ENCODE measurements at places on chromosomes 2 and 18.

DNA sequence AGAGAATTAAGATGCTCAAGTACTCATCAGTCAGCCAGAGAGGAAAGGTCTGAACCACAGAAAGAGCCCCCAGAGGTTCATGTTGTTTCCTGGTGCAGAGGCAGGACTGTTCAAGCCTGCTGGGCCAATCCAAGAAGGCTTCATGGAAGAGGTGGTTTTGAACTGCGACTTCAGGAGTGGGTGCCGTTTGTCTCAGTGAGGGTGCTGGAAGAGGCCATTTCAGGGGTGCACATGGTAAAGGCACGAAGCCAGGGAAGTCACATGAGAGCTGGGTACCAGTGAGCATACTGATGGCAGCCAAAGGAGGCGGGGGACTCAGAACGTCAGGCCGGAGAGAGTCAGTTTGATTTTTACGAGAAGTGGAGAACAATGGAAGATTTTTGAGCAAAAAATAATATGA is 55.5 kb downstream of the EMILIN2 start:
- DNase-seq: no peak

DNA sequence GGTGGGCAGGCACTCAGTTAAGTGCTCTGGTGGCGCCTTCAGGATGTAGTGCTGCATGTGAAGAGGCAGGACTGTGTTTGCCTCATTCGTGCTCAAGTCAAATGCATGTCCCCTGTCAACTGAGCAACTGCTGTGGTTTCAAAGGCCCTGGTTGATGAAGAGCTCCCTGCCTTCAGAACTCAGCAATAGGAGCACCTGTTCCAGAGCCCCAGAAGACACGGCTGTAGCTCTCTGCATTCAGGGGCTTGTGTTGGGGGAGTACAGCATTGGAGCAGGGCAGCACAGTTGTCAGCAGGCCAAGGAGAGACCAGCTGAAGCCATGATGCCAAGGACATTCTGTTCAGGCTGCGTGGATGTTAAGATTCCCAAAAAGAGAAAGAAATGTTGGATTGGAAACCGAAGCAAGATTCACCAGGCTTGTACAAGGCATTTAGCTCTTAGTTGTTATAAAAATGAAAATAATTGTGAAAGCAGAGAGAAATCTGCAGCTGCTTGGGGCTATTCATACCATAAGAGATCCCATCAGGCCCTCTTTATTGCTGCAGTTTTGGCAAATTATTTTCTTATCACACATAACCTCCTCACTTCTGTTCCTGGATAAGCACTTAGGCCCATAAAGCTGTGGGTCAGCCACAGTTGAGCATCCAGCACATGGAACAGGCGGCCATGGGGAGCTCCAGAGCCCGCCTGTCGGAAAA is 252.4 kb upstream of the ZNF521 start:
- no peak for DNase-seq

DNA sequence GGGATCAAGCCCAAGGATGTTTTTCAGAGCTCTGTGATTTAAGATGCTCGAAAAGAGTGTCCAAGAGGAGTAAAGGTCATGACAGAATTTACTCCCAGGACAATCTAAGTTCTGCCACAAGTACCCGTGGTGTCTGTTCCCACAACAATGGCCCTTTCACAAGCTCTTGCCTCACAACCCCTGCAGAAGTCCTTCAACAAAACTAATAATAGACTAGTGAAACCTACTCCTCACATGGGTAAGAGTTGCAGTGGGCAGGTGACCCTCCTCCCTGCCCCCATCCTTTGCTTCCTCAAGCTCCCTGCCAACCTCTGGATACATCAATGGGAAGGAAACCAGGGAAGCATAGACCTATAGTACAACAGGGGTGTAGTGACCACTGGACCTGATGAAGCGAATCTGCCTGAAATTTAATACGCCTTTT is 34.9 kb downstream of the PTCD3 start:
- DNase-seq: no peak

DNA sequence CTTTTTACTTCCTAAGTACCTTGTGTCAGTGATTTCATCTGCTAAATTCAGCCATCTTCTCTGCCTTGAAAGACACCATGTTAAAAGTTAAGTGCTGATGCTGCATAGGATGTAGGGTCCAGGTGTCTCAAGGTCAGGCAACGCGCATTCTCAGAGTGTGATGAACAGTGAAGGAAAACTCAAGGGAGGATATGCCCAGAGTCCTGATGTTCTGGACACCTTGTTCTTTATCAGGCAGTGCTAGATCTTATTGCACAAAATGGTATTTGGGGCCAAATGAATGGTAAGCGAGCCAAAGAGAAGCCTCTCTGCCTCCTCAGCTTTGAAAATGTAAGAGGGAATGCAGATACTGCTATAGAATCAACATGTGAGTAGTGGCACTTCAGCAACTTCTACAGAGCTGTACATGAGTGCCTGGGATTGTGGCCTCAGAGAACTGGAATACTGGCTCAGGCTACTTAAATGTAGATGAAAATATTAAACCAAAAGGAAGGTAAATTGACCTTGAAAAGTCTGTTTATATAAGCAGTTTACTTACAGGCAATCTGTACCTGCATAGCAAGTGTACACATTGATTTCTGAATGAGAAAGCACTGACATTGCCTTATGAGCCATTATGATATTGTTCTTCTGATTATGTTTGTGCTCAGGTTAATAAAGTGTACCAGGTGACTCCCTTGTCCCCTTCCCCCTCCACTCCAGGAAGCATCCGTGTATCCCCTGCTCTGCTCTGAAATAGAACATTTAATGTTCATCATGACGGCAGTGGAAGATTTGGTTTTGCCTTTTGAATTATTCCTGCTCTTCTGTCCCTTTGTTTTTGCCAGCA is 86.7 kb upstream of the RANBP2 start:
- no peak for DNase-seq

DNA sequence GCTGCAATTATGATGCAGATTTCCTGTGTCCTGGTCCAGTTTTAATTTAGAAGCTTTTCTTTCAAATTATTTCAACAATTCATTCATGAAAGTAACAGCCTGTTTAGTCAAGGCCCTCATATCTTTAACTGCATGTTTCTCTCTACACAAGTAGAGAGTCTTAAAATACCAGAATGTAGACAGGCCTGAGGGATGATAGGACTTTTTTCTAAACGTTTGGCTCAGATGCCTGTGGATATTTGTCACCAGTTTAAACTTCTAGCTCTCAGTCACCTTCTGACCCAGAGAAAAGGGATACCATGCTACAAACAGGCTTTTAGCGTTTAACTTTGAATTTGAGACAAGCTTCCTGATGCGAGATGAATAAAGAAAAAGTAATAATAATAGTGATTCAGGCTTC is 15.7 kb downstream of the COL5A2 start:
- DNase-seq: no peak

DNA sequence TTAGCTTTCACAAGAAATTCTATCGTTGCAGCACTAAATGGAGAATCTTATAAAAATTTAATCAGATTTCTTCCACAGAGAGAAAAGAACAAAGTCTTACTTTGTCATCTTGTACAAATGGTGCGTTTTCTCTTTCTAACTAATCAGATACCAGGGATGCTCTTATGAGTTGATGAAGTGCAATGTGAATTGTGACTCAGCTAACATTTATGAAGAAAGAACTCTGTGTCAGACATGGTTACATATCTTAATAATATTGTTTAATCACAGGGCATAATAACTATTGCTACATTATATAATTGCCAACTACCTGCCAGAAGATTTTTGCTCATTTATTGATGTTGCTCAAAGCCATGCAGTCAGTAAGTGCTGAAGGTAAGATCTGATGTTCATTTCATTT is 465.0 kb downstream of the CCDC85A start:
- no peak for DNase-seq

DNA sequence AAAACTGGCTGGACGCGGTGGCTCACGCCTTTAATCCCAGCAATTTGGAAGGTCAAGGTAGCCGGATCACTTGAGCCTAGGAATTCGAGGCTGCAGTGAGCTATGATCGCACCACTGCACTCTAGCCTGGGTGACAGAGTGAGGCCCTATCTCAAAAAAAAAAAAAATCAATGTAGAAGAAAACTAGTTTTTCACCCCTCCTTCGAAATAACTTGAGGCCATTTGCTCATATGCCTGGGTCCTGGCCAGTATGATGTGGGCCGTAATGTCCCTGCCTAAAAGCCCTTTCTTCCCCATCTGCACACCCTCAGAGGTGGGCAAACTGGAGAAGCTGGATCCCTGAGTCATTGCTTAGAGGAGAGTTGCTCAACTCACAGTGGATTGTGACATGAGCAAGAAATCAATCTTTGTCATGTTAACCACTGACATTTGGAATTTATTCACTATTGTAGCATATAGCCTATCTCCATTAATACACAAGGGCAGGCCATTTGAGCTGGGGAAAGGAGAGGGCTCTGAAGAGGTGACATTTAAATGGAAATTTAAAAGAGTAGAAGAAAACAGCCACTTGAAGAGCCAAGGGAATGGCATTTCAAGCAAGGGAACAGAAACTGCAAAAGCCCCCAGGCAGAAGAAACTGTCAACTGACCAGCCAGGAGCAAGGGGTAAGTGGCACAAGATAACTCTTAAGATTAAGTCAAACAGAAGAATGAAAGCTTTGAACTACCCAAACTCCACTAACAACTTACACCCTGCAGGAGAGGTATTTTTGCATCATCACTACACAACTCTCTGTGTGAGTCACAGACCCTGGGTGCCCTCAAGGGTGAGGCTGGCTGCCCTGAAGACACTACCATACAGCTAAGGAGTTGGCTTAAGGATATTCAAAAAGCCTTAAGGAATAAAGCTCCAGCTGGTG is 7.6 kb upstream of the METTL21A start:
- peak; percentile 86 for DNase-seq

- no peak for DNase-seq
Observed at GRCh38 chr2:107107351-107107750, 221.4 kb upstream of the ST6GAL2 start.

GRCh38 chr18:25113566-25113965 is 238.4 kb downstream of the ZNF521 start:
- DNase-seq: no peak

- DNase-seq: no peak
Observed at GRCh38 chr18:56775701-56776100, 124.5 kb downstream of the WDR7 start.

DNA sequence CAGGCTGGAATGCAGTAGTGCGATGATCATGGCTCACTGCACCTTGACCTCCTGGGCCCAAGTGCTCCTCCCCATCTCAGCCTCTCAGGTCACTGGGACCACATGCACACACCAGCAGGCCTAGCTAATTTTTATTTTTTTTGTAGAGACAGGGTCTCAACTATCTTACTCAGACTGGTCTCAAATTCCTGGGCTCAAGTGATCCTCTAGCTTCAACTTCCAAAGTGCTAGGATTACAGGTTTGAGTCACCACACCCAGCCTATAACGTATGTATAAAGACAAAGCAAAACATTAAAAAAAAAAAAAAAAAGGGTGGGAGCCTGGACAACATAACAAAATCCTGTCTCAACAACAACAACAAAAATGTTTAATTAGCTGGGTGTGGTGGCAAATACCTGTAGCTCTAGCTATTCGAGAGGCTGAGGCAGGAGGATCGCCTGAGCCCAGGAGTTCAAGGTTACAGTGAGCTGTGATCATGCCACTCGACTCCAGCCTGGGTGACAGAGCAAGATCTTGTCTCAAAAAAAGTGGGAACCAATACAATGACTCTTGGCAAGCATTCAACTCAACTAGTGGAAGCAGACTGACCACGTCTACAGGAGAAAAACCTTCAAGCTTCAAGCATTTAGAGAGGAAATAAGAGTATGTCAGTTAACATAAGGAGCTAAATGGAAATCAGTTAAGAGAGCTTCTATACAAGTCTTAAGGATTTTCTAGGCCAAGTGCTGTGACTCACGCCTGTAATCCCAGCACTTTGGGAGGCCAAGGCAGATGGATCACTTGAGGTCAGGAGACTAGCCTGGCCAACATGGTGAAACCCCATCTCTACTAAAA is 2.6 kb downstream of the GTF3C2 start:
- no peak for DNase-seq

DNA sequence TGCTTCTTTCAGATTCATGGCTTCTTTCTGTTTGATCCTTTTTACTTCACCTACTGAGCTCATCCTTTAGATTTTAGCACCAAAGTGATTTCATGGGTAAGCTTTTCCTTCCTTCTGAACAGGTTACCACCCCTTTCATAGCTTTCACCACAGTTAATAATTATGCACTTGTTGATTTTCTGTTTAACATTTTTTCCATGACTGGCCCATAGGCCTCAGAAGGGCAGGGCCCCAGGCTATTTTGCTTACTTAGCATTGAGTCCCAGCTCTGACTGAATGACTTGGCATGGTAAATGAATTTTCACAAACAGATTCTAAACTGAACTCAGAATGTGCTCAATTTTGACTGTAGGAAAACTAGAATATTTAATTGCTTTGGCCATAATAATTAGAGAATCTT is 177.0 kb downstream of the GCA start:
- DNase-seq: no peak

DNA sequence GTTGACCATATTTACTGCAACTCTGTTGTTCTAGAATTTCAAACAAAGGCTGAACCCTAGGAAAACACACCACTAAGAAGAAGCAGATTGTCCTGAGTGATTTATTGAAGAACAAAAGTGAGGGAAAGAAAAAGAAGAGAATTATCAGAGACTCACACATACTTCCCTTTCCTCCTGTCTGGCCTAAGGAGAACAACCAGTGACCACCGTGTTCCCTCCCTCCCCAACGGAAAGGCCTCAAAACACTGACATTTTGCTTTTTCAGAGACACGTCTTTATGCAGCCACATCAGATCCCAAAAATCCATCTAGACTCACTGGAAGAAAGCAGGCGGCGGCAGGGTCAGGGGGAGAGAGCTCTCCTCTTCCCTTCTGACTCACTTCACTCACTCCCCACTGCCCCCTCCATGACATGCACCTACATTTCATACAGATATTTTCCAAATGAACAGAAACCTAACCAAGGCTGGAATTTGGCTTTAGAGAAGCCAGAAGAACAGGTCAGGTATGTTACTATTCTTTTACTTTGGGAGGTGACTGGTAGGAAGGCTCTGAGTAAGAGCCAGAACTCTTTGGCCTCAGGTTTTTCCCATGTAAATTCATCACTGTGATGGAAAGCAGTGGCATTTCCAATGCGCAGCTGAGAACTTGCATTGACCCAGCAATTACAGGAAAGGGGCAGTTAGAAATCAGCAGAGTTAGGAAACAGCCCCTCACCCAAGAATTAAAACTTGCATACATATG is 169.9 kb downstream of the BCL11A start:
- DNase-seq: no peak

GRCh38 chr18:13243363-13243762 is 24.8 kb downstream of the LDLRAD4 start:
- DNase-seq: no peak

- DNase-seq: peak; percentile 42
Observed at GRCh38 chr2:122737429-122738077, 982.1 kb downstream of the TSN start.

- no peak for DNase-seq
Observed at GRCh38 chr18:77077401-77077800, 55.2 kb downstream of the MBP start.

GRCh38 chr2:180356676-180357075 is 349.6 kb upstream of the CWC22 start:
- DNase-seq: no peak

DNA sequence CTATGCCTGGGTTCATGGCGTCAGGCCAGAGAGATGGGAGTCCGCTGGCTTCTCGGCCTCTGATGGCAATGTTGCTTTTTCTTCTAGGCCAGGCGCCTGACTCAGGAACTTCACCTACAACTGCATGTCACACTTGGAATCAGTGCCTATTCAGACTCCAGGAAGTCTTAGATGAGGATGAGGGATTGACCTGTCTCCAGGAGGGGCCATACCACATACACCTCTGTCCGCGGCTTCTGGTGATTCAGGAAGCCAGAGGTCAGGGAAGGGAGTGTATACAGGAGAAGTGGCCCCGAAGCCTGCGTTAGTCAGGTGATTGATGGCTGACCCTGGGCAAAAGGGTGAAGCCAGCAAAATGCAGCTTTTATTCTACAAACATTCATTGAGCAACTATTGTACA is 109.1 kb upstream of the RMDN2 start:
- DNase-seq: no peak
